ENCODE measurements at places on chromosomes 7 and 10.

- DNase-seq = no peak
These were observed 24.6 kb downstream of the PRSS2 start for GRCh38 chr7:142795339-142795863.

DNA sequence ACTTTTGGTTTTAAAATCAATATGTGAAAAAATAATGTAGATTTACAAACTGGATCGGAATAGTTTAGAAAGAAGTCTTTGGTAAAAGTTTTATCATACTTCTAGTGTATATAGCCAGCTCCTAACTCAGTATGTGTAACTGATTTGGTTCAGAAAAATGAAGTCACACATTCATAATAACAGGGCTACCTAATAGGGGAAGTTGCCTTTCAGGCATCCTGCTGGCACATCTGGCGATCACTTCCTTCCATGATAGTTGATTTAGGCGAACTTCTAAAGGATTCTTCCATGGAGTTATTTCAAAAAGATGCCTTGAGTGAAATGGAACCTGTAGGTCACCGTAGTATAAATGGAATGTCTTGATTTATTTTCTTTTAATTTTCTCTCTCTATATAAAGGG lies 69.1 kb downstream of the SHH start:
- DNase-seq = no peak

DNA sequence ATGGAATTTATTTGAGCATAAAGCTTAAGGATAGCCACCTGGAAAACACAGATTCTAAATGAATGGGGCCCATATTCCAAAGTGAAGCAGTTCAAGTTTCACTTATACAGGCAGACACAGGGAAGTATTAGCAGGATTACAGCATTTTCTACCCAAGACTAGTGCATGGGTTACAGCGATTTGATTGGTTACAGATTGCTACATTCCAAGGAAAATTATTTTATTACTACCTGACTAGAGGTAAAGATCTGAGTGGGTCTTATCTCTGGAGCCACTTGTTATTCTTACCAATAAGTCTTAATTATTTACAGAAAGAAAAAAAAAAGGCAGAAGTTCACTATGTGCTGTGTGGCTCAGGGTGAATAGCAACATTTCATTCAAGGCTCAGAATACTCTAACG lies 87.4 kb upstream of the ITGB1 start:
- DNase-seq = no peak

DNA sequence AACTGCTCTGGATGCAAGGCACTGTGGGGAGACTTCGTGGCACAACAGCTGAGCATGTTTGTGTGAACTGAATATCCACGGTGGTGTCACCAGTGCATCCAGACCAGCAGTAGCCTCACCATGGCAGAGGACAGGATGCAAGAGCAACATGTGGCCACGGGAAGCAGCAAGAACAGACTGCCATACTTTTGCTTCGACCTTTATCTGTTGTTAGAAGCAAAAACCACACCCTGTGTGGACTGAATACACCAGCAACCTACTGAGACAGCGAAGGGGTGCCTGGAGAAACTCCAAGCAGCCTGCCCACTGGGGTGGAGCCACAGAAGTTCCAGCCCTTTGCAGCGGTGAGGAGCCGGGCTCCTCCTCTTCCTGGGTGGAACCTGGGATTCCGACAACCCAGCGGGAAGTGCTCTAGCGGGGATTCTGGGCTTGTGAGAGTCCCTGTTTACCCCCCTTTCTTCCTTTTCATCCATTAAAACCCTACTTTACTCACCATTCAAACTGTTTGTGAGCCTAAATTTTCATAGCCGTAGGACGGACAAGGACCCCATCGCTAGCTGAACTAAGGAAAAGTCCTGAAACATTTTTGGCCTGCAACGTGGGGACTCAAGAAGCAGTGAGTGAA lies 584.9 kb downstream of the GRM8 start:
- no peak for DNase-seq

All from head of caudate nucleus (tissue), 42 donors.